ENCODE measurements at places on chromosomes 3 and 15.

DNA sequence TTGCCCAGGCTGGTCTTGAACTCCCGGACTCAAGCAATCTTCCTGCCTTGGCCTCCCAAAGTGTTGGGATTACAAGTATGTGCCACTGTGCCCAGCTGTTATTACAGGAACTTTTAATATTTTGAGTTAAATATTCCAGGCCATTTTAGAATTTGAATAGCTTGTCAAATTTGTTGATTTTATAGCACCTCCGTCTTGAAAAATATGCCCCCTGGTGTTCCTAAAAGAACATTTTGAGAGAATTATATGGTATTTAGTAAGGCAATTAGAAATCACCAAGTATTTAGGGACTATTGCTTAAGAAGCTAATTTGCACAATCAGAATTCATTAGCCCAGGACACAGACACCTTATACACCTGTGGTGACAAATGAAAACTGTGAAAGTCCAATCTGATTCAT is 23.7 kb downstream of the PDE8A start:
- DNase-seq: no peak

- DNase-seq: no peak
Observed at GRCh38 chr3:54047568-54047967, 74.8 kb upstream of the CACNA2D3 start.

DNA sequence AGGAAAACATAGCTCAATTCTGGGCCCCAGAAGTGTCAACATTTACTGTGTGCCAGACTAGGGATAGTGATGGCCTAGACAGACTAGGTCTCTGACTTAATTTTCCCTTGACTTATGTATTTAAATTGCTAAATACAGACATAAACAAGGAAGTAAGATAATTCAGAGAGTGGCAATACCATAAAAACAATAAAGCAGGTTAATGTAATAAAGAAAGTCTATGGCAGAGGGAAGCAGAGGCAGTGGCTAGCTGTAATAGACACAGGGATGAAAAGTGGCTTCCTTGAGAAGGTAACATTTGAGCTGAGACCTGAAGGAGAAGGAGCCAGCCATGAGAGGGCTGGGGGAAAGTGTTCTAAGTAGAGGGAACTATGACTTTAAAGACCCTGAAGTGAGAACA is 95.7 kb downstream of the TNIK start:
- no peak for DNase-seq

GRCh38 chr3:179658606-179659005 is 5.8 kb downstream of the USP13 start:
- DNase-seq: no peak

DNA sequence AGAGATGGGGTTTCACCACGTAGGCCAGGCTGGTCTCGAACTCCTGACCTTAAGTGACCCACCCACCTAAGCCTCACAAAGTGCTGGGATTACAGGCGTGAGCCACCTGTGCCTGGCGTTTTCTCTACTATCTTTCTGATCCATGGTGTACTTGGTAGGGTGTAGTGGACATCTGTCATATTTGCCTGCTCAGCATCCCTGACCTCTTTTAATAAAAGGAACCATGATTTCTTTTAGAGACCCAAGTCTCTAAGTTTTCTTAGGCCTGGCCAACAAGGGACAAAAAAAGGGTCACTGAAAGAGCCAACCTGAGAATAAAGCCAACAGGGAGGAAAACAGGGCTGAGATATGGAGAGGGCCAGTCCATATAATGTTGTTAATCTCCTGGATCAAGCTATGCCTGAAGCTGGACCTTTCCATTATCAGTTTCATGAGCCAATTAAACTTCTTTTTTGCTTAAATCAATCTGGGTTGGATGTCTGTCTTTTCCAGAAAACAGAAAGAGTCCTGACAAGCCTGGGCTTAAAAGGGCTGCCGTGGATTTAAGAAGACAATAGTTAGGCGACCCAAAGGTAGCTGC is 48.1 kb upstream of the PGPEP1L start:
- no peak for DNase-seq

DNA sequence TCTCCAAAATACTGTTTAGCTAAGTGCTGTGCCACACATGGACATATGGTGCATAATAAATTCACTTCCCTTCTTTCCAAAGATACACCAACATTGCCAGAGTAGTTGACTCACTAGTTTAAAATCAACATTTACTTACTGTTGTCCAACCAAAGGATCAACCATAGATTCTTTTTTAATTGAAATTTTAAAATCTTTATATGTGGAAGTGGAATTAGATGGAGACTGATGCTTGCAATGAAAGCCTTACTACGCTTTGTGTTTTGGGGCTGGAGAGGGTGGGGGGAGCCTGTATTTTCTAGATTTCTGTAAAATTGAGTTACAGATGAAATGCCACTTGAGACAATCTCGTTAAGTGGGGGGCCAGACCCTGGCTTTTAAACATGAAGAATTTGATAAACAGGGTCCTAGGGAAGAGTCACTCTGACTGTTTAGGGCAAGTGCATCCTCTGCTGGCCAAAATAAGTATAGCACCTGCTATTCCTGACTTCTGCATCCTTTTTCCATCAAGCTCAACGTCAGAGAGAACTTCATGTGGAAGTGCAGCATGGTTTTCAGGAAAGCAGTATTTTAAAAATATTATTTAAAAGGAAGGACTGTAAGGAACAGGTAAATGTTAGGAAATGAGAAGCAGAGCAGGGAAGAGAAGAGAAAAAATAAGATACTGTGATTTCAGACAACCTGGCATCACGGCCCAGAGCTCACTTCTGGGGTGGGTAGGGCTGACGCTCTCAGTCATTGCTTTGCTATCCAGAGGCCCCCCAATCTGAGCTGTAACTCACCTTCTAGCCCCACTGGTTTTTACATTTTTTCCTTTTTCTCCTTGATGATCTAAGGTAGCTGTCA is 76.7 kb downstream of the BOC start:
- DNase-seq: no peak

DNA sequence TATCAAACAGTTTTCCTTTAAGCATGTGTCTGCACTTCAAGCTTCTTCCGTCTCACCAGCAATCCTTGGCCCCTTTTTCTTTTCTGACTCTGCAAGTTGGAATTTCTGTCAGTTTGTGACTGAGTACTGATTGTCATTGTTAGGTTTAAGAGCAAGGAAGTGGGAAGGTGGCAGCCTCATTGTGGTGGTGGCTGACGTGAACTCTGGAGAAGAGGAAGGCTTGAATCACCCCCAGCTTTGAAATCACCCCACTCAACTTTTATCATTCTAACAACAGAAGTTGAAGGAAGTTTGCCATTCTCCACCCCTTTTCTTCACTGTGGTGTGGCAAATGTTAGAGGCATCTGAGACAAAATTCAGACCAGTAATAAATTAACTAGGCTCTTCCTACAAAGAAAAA is 231.6 kb upstream of the AGTR1 start:
- no peak for DNase-seq

DNA sequence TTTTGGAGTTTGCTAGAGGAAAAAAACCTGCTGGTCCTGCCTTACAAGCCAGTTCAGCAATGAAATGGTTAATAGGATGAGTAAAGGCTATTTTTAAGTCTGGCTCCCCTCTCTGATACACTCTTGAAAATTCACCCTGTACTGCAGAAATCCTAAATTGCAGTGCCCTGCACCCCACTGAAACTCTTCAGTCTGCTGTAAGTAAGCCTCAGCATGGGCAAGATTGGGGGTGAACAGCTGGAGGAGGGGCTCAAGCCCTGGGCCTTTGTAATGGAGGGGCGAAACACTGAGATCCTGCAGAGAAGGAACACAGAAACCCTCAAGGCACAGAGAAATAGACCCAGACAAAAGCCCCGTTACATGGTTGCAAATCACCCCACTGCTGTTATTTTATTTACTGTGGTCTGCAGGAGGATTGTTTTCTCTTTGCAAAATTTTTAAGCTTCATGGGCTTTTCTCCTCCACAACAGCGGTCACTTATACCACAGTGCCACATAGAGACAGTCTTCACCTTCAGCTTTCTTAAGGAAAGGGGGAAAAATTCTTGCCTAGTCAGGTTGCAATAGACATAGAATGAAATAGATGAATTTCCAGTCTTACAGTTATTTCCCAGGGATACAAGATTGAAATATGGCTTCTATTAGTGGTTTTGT is 45.0 kb downstream of the SOX2 start:
- DNase-seq: no peak

GRCh38 chr3:100257586-100257985 is 3.2 kb upstream of the TBC1D23 start:
- DNase-seq: no peak

- no peak for DNase-seq
Observed at GRCh38 chr15:80978685-80979329, 10.8 kb downstream of the MESD start.

GRCh38 chr15:31457631-31458526 is 131.2 kb downstream of the KLF13 start:
- DNase-seq: no peak

- no peak for DNase-seq
Observed at GRCh38 chr3:190169243-190169642, 48.5 kb upstream of the P3H2 start.

- DNase-seq: no peak
Observed at GRCh38 chr3:119279584-119280243, 14.5 kb upstream of the ARHGAP31 start.

DNA sequence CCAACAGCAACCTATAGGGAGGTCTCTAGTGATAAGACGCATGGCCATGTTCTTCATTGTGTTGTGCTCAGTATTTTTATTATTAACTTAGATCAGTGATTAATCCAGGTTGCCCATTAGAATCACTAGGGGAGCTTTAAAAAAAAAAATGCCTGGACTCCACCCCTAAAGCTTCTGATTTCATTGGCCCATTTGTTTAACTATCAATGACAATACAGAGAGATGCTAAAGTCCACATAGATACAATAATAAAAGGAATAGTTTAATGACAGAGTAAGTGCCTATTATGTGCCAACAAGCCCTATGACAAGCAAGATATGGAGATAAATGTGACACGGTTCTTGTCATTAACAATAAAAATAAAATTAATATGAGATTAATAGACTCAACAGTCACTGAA is 55.8 kb downstream of the ATP8B4 start:
- DNase-seq: no peak

DNA sequence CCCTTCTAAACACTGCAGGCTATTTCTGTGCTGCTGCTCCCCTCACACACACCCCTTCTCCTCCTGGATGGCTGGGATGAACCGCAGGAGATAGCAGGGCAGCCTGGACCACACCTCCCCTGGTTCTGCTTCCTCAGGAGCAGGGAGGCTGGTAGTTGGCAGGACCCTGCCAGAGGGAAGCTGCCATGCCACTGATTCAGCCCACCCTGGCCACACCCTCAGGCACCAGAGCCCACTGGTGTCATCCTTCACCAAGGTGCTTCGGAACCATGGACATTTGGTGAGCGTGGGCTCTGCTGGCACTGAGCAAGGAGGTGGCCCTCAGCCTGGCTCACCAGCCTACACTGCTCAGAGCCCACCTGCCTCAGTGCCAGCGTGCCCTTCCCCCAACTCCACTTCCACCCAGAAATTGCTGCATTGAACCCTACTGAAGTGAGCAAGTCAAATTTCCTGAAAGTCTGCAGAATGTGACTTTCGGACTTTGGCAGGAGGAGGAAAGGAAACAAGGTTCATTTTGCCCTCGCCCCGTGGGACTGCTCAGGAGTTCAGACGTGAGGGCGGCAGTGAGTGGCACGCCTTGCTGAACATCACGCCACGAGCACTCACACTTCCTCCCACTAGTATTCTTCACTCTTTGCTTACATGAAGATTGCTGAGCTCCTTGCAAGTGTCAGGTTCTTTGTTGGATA is 26.3 kb downstream of the BMF start:
- no peak for DNase-seq

DNA sequence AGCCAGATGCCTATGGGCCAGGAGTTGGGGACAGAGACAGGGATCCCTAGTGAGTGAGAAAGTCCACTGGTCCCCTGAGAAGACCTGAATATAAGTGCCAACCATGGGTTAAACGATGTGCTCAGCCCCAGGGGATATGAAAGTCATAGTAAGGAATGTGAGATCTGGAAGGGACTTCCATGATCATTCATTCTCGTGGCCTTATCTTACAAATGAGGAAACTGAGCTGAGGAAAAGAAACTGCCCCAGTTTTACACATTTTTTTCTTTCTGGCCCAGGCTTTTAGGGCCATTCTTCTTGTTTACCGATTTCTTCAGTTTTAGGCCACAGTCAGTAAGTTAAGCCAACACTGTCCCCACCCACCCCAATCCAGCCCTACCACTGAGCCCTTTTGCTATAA is 11.1 kb downstream of the CD80 start:
- no peak for DNase-seq

GRCh38 chr3:20054549-20054987 is 14.3 kb downstream of the KAT2B start:
- DNase-seq: no peak

- DNase-seq: no peak
Observed at GRCh38 chr15:40339621-40339945, 1.2 kb downstream of the CCDC9B start.

- DNase-seq: no peak
Observed at GRCh38 chr3:27385504-27385903, 16.3 kb upstream of the NEK10 start.

- DNase-seq: no peak
Observed at GRCh38 chr3:94114666-94115065, 51.8 kb downstream of the NSUN3 start.

DNA sequence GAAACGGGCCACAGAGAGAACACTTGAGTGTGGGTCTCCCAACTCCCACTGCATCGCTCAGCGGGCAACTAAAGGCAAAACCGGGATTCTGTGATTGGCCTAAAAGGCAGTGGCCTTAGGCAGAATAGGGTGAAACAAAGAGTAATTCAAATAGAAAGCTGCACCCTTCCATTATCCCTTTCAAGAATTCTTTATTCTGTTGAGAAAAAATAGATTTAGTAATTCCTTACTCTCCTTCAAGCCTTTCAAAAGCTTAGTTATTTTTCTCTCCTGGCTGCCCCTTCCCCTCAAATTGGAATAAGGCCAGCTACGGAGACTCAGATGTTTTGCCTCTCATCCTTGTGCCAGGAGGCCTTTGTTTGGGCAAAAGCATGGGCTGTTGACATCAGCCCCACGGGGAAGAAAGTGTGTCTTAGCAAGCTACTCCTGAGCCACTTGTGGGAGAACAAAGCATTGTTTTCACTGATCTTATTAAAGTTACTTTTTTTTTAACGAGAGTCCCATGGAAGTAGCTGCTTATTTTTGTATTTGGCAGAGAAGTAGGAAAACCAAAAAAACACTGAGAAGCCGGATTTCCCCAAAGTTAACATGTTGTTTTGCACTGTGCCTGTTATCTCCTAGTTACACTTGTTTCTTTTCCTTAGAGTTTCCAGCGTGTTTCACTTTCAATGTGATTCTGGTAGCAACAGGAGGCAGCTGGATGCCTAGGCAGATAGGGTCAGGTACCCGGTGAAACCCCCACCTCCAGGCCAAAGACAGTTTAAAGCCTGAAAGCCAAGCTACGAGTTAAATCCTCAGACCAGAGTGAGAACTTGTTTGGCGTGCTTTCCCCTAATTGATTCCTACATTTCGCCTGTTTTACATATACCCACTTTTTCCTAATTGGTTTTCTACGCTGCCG is 2.2 kb downstream of the ST6GAL1 start:
- no peak for DNase-seq
